ENCODE measurements at places on chromosomes 3 and 15.

DNA sequence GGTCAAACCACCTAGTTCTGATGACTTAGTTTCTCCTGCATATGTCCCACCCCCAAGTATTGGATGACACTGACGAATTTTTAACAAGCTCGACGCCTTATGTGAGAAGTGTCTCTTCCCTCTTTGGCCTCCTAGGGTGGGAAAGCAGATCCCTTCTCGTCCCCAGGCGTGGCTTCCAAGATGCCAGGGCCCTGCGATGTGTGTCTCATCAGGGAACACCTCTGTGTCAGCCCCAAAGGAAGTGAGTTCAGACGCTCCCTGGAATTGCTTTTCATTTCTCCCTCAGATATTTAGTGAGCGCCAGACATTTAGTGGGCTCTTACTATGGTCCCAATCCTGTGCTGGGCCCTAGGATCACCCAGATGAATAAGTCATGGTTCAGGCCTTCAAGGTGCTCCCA lies 212.7 kb upstream of the NR2E3 start:
- H3K36me3 ChIP-seq = no peaks in the 10 kb centered on the region
- no peak overlapping the region for H3K27ac ChIP-seq
- no peaks in the 10 kb centered on the region for H3K27me3 ChIP-seq
- no peaks in the 10 kb centered on the region for H3K4me1 ChIP-seq

DNA sequence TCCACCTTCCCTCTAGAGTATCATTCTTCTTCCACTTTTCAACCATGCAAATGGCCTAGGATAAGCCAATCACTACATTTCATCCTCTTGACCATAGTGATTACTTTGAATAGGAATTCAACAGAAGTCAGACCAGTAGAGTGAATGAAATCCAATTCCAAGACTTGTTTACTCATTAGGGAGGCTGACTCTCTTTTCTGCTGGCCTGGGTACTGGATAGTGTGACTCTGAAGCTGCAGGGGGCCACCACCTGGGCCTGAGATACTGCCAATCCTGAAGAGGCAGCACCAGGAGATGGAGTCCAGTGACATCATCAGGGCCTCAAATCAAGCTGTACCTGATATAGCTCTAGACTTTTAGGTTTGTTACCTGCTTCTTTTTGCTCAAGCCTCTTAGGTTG lies 7.0 kb upstream of the FSTL1 start:
- no peak overlapping the region for H3K27ac ChIP-seq
- DNase-seq = no peak
- H3K4me1 ChIP-seq = peaks cover 14% of the 10 kb centered on the region
- no peaks in the 10 kb centered on the region for H3K36me3 ChIP-seq
- no peak overlapping the region for H3K4me3 ChIP-seq

DNA sequence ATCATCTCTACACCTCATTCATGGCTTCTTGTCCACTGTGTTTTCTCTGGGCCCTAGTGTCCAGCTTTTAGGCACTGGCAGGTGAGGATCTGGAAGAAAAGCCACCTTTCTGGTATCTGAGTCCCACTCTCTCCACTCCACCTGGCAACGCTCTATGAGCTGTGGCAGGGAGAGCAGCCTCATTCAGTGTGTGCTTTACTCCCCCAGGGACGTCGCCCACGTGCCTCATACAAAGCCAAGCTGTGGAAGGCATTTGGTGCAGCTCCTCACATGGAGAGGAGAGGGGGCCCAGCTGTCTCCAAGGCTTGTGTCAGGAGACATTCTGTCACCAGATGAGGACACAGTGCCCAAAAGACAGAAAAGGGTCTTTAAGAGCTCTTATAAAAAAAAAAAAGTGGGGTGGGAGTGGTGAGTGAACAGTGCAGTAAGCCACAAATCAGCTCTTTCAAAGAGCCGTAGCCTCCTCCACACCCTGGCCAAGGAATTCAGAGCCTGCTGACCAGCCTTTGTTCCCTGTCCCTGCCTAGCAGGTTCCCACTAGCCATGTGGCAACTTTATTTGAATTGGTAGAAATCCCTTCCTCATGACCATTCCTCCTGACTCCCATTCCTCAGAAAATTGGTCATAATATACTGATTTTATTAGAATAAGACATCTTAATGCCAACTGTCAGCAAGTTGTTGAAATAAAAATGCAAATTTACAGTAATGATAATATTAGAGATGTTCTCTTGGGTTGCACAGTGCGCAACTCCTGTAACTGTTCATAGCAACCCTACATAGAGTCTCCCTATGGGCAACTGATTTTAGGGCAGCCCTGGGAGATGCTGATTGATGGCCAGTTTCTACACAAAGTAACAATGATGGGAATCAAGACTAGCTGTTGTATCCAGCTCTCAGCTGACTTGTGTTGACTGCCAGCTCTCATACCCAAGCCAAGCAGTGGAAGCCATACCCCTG lies 29.5 kb downstream of the GALNT15 start:
- no peaks in the 10 kb centered on the region for H3K4me1 ChIP-seq
- no peak for DNase-seq
- H3K27me3 ChIP-seq = peaks cover 8% of the 10 kb centered on the region
- no peak overlapping the region for H3K4me3 ChIP-seq
- H3K27ac ChIP-seq = no peak overlapping the region

- H3K4me3 ChIP-seq = peak overlapping the region; percentile 56
- H3K27ac ChIP-seq = no peak overlapping the region
- H3K27me3 ChIP-seq = peaks cover 13% of the 10 kb centered on the region
- H3K4me1 ChIP-seq = no peaks in the 10 kb centered on the region
- DNase-seq = no peak
- H3K36me3 ChIP-seq = no peaks in the 10 kb centered on the region
Measured at GRCh38 chr15:23646165-23647000, 1.3 kb downstream of the MAGEL2 start.

DNA sequence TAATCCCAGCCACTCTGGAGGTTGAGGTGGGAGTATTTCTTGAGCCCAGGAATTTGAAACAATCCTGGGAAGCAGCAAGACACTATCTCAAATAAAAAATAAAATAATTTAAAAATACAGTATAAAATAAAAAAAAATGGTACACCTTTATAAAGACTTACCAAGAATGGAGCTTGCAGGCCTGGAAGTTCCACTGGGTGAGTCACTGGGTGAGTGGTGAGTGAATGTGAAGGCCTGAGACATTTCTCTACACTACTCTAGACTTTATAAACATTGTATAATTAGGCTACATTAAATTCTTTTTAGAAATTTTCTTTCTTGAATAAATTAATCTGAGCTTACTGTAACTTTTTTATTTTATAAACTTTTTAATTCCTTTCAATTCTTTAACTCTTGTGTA lies 609.1 kb upstream of the BCHE start:
- H3K27ac ChIP-seq = no peak overlapping the region
- H3K27me3 ChIP-seq = no peaks in the 10 kb centered on the region
- no peaks in the 10 kb centered on the region for H3K36me3 ChIP-seq
- no peak for DNase-seq

DNA sequence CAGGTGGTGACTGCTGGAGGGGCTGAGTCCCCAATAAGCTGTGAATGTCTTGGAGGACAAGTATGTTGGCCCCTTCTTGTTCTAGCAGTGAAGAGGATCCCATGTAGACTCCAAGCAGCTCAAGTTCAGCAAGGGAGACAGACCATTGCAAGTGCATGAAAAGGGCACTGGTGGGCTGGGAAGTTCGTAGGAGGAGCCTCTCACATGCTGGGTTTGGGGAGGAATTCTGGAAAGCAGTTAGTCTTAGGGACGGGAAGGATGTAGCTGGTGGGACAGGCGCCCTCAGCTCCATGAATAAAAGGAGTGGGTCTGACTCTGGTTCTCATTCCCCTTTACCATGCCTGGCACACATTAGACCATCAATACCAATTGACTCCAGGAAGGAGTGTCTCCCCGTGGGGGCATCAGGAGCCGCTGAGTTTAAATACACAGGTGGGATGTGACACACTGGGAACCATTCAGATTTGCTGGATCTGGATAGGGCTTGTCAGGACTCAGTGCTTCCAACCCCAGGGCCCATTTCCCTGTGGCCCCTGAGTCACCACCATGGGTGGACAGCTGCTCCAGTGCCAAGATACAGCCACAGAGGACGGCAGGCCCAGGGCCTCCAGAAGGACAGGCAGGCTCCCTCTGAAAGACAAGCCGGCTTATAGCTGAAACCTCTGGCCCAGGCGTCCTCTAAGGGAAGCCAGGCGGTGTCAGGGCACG lies 552 bp upstream of the XYLB start:
- DNase-seq = peak; percentile 75
- no peaks in the 10 kb centered on the region for H3K36me3 ChIP-seq
- H3K4me1 ChIP-seq = peaks cover 16% of the 10 kb centered on the region
- peak overlapping the region; percentile 72 for H3K27ac ChIP-seq
- no peaks in the 10 kb centered on the region for H3K27me3 ChIP-seq

DNA sequence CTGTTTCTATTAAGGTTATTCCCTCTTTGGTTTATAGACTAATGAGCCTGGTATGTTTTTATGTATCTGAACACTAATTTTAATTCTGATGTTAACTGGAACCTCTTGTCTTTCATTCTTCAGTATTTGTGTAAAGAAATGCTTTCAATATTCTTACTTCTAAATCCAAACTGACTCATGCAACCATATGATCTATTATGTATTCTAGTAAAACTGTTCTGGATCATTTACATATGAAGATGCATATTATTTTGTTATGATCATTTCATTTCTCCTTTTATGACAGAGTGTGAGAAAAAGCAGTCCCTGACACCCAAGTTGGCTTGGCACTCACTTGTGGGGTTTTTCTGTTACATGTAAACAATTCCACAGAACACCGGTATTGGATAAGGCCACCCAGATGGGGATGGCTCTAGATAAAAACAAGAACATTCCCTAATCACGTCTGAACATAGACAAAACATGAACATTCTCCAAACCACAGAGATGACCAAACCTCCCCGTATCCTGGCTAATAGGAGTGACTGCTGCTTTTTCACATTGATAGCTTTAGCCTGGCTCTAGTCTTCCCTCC lies 72.2 kb upstream of the EPHB3 start:
- H3K36me3 ChIP-seq = no peaks in the 10 kb centered on the region
- peaks cover 31% of the 10 kb centered on the region for H3K27me3 ChIP-seq
- no peaks in the 10 kb centered on the region for H3K4me1 ChIP-seq
- no peak for DNase-seq
- no peak overlapping the region for H3K27ac ChIP-seq

DNA sequence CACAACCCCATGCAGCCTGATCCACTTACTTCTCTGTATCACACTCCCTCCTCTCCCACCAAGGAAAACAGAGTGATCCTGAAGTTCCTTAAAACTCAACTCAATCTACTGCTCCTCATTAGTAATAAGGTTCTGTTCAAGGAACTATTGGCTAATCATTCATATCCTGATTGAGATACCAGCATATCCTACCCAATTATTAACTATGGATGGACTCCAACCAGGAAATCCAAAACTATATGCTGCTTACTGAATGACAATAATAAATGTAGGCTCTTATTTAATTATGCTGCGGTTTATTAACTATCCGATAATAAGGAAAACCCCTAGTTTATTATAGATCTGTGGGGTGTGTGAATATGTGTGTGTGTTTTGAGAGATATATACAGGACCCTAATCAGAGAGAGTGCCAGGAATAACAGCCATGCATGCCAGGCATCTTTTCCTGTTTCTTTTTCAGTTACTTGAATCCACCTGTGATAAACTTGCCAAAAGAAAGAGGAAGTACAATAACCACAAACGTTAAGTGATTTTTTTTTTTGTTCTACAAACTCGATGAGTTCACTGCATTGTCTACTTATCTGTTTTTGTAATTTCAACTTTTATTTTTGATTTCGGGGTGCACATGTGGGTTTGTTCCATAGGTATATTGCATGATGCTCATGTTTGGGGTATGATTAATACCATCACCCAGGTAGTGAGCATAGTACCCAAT lies 1031.7 kb upstream of the CFAP20DC start:
- no peak overlapping the region for H3K27ac ChIP-seq
- DNase-seq = no peak
- H3K4me3 ChIP-seq = no peak overlapping the region

- no peaks in the 10 kb centered on the region for H3K4me1 ChIP-seq
- peak overlapping the region; percentile 46 for H3K27ac ChIP-seq
- H3K27me3 ChIP-seq = no peaks in the 10 kb centered on the region
- peaks cover 12% of the 10 kb centered on the region for H3K36me3 ChIP-seq
- no peak for DNase-seq
Measured at GRCh38 chr15:43518197-43518761, 871 bp downstream of the MAP1A start.

DNA sequence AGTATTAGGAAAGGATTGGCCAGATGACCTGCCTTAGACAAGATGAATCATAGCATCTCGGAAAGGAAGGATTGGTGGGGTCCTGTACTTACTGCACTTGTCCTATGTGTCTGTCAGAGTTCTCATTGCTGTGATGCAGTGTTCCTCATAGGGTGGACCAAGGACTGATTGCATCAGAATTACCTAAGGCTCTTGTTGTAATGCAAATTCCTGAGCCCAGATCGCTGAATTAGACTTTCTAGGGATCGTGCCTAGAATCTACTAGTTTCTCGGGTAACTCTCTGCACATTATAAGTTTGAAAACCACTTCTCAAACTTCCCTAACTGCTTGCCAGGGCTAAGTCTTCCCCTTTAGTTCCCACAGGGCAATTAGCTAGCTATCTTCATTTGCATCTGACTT lies 74.9 kb upstream of the SKOR1 start:
- no peak overlapping the region for H3K4me3 ChIP-seq
- H3K27ac ChIP-seq = no peak overlapping the region
- no peak for DNase-seq
- no peaks in the 10 kb centered on the region for H3K36me3 ChIP-seq

All from spleen (tissue), 13 donors.